ENCODE measurements at places on chromosomes 6 and 20.

- peak; percentile 9 for DNase-seq
Measured at GRCh38 chr6:73742433-73742832, 46.4 kb downstream of the CD109 start.

DNA sequence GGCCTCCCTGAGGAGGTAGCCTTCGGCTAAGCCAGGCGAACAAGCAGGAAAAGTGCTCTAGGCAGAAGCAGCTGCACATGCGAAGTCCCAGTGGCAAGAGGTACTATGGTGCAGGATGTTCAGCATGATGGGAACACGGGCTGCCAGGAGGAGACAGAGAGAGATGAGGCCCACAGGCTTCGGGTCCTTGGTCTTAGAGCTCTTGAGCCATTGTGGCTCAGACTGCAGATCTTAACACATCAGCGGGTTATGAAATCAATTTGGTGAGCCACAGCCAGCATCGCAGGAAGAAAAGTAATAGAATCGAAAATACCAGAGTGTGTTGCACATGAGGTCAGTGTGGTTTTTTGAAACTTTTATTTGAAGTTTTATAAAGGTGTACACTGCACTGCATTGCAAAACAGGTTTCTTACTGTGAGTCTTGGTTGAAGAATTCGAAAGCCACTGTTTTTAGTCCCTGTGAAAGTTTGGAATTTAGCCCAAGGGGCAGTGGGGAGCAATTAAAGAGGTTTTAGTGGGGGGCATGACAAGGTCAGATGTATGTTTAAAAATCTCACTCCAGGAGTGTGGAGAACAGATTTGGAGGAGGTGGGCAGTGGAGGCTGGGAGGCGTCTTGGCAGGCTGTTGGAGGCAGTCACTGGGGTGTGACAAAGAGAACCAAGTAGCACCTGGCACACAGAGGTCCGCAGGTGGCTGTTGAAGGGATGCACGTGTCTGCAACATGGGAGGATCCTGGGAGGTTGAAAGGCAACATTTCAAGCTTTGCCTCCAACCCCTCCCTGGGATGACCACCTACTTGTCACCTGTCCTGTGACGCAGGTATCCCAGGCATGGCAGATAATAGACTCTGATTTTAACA, 69.3 kb downstream of the EYA2 start:
- DNase-seq: no peak

DNA sequence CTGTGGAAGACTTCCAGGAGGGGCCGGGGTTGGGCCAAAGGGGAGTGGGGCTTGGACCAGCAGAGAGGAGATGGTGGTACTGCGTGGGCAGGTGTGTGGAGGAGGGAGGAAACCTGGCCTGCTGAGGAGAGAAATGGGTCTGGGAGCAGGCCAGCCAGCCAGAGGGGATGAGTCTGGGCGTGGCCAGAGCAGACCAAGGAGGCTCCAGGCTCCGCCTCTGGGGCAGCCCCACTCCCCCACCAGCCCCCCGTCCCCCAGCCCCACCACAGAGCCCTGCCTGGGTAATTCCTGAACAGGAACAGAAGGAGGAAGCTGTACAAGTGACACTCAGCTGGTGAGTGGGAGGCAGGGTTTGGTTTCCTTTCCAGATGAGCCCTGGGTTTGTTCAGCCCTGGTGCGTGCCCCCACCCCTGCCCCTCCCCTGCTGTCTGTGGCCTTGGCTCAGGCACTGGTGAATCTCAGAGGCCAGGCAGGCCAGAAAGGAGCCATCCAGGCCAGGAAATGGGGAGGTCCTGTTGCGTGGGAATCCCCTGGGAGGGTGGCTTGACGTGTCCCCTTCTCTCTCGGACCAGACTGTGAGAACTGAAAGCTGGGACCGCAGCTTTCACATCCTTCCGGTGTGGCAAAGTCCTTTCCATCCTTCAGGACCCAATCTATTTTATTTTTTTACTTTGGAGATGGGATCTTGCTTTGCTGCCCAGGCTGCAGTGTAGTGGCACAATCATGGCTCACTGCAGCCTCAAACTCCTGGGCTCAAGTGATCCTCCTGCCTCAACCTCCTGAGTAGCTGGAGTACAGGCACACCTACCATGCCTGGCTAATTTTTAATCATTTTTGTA, 9.4 kb upstream of the SRC start:
- no peak for DNase-seq

DNA sequence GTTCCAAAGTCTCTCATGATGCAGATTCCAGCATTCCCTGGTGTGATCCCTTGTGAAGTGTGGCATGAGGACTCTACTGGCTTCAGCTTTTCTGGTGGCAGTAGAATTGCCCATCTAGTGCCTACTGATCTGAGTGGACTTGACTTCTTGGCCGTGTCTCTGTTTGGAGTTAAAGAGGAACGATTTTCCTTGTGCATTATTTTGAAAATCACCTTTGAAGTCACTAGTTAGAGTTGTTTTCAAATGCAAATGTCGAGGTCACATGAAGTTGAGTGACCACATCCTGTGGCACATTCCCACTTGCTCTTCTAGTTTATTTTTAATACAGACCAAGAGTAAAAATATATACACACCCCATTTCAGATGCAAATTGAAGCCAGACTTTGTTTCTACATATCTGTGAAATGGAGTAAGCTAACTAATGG, 270.7 kb upstream of the TAB2 start:
- DNase-seq: no peak

GRCh38 chr6:14040042-14040441, 77.5 kb upstream of the CD83 start:
- DNase-seq: no peak

GRCh38 chr6:117233145-117233544, 32.2 kb upstream of the VGLL2 start:
- no peak for DNase-seq

DNA sequence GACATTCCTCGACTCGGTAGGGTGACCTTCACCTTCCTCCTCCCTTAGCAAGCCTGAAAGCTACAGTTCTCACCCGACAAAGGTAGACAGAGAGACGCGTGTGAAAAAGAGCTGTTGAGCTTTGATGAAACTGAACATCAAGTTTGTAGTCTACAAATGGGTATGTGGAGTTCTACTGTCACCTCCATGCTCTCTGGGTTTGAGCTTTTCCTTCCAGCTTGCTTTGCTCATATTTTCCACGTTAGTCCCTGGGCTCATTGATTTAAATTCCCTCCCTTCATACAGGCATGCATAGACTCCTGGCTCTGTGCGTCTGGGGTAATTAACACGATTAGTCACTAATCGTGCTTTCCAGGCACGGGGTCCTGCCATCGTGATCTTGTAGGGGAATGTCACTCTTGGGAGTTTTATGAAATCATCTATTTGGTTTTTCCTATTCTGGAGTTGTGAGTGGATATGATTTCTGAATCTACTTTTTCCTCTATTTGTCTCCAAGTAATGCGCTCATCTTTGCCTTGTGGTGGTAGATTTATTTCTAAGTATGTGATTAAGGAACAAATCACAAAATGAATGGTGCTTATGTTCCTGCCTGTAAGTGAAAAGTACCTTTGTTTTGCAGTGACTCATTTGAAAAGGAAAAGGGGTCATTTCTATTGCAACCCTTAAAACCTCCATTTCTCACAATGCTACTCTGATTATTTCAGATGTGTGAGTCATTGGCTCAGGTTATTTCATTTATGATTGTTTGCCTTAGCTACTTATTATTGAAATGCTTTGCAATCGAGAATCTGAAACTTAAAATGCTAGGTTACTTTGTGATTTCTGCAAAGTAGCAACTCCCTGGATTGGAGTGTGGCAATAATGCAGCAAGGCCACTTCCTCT, 154.6 kb downstream of the ZDHHC14 start:
- peak; percentile 53 for DNase-seq

DNA sequence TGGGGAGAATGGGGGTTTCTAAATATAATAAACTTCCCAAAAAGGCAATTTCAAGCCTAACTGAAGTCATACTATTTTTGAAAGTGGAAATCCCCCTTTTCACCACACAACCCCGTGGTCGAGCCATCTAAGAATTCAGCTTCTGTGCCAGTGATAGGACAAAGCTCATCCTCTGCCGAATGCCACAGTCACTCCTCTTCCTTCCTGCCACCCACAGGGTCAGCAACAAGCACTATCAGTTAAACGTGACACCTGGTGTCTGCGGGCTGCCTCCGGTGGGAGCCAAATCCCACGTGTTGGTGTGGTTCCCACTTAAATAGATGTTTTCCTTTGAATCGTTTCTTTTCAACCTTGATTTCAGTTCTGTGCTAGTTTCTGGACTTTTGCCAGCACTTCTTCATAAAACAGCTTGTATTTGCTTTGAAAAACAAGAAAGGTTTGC, 60.7 kb downstream of the TNFAIP3 start:
- DNase-seq: no peak

DNA sequence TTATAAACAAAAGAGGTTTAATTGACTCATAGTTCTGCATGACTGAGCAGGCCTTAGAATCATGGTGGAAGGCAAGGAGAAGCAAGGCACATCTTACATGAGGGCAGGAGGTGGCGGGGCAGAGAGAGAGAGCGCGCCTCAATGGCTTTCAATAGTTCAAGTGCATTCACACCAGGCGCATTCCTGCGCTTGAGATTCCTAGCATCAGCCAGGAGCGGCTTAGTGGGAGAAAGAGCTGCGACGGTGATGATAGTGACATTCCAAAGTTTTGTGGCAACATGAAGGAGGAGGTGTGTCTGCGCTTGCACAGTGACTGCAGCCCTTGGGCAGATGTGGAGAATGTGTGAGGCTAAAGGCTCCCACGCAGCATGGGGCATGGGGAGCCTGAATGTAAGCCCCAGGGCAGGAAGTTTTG, 25.0 kb upstream of the EMILIN3 start:
- DNase-seq: no peak

DNA sequence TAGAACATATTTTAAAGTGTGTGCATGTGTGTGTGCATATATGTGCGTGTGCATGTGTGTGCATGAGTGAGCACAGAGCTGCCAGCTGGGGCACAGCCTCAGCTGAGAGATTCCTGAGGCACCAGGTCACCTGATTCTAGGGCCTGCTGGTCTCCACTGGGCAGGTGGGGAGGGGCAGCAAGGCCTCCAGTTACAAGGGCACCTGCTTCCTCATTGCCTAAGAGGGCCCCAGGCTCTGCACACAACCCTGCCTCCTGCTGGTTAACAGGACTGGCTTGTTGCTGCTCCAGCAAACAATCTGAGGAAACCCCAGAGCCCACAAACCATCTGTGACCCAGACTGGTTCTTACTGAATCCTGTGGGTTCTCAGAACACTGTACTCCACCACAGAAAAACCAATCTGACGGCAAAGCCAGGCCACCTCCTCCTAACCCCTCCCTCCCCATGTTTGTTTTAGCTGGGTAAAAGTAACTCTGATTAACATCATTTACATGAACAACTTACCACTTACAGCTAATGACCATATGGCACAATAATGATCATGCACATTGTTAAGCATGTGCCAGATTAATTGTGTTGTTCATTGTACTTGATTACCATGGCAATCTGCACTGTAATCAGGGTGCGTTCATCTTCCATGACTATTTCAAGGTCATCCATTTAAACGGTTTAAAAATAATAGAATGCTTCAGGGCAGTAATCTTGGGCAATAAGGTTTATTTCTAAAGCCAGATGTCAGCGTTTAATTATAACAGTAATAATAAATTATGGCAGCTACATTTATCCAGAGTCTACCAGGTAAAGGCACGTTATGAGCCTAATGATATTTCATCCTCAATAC, 23.1 kb upstream of the UBE2J1 start:
- no peak for DNase-seq

DNA sequence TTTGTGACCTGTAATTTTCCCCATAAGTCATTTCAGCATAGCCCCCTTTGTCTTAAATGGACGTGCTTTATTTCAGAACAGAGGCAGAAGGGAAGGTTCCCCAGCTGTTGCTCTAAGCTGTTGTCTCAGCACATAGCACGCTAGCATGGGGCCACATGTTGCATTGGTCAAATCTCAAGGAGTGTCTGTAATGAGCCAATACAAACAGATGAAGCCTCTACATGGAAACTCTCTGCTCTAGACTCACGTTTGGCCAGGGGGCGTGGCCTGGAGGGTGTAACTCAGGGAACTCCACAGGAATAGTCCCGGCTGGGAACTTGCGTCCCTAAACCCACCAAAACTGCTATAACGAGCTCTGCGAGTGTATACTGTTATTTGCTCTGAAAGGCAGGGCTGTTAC, 35.2 kb upstream of the SLC22A2 start:
- no peak for DNase-seq

All from SW 1271 (cell line).